Activated CD4-positive, alpha-beta memory T cell treated with anti-CD3 and anti-CD28 coated beads for 36 hours (primary cell): ENCODE measurements at places on chromosomes 3 and 15. TPM values are rescaled to one million over a fixed set of nuclear protein-coding genes. Genes with fewer than 3 reads are reported as not detected.

Gene ZNF774
- total RNA-seq, result 0.68 TPM

GRCh38 chr3:97670952-97671351 lies 93.6 kb upstream of the ARL6 start:
- no peak for DNase-seq

GRCh38 chr3:30912301-30912700 lies 17.8 kb upstream of the GADL1 start:
- DNase-seq, result no peak

Gene XCR1
- 0.05 TPM for total RNA-seq

DNA sequence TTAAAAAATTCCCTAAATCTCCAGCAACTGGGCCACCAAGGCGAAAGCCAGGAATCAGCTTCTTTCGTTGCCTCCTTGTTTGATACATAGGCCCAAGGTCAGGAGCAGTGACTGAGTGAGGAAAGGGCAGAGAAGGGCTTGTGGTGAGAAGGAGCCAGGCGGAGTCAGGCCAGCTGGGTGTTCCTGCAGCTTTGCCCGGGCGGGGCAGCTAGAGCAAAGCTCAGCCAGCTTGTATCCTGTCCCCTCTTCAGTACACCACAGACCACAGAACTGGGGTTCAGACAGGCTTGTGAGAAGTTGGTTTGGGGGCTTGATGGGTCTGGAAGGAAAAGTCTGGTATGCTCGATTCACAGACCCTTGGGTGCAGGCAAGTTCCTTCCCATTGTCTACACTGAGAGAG lies 52.6 kb downstream of the CCK start:
- no peak for DNase-seq

GRCh38 chr3:192675958-192676649 lies 51.2 kb downstream of the FGF12 start:
- peak; percentile 26 for DNase-seq

Gene ESYT3
- total RNA-seq, result 0.17 TPM

DNA sequence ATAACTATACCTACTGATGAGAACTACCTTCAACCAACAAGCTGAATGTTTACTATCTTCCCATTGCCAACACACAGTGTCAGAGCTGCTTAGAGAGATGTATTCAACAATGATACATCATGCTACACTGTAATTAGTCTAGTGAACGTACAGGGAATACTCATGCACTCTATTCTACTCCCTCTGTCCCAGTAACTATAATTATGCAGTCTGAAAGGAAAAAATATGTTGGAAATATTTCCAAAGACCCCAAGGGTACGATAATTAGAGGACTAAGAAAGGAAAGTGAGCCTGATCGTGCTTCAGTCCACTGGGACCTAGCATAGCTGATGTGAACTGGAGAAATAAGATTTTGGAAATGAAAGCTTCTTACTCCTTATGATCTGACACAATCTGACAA lies 36.9 kb upstream of the FSIP1 start:
- no peak for DNase-seq

DNA sequence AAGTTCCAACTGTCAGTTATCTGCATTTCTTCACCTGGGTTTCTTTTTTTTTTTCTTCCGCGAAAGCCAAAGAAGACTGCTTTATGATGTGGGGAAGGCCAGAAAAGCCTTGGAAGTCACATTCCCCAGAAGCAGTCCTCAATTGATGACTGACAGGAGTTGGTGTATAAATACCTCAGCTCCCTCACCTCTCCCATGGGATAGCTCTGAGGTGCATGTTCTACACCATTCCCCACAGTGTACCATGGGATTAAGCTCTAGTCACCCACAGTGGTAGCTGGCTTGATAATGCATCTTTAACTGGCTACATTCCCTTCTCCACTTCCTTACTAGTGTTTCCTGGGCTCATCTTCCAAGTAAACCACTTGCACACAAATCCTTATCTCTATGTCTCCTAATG lies 30.5 kb downstream of the DPH3 start:
- DNase-seq, result no peak

DNA sequence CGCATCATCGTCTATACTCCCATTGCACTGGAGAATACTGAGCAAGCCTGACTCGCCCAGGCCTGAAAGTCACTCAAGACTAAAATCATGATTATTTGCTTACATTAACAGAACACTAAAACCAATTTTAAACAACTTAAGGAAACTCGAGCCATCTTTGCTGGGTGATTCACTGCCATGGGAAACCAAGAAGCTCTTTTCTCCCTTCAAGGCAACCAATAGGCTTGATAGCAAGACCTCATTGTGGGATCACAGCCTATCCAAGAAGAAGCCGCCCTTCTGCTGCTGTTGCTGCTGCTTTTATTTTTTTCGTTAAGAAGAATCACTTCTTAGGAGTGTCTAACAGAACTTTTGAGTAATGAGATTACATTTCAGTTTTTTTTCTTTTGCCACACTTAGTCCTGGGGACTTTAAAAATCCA lies 479.4 kb downstream of the FOXP1 start:
- no peak for DNase-seq
